Left ventricle myocardium superior (tissue), 1 donor: ENCODE measurements at places on chromosomes 12 and 14. TPM values are rescaled to one million over a fixed set of nuclear protein-coding genes. Genes with fewer than 3 reads are reported as not detected.

DNA sequence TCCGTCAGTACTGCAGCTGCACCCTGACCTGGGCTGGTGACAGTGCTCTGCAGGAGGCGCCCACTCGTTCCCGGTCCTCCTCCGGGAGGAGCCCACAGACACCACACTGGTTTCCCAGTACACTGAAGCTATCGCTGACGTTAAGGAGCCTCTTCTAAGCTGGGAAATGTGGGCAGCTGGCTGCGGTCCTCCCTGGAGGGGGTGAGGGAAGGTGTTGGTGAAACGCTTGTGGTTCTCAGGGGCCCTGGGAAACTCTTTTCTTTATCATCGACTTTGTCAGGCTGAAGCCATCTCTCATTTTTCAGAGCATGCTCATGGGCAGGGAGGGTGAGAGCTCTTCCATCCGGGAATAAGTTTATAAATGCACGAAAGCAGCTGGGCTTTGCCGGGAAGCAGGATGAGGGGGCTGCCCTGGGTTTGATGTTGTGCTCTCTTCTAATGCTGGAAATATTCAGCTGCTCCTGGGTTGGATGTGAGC, 176.0 kb downstream of the CHST11 start:
- DNase-seq: no peak

The FSCB gene
- not detected for total RNA-seq

GRCh38 chr12:94290353-94290752, 142.0 kb downstream of the PLXNC1 start:
- peak; percentile 50 for DNase-seq

GRCh38 chr12:76470028-76470939, 89.3 kb downstream of the OSBPL8 start:
- DNase-seq: no peak

DNA sequence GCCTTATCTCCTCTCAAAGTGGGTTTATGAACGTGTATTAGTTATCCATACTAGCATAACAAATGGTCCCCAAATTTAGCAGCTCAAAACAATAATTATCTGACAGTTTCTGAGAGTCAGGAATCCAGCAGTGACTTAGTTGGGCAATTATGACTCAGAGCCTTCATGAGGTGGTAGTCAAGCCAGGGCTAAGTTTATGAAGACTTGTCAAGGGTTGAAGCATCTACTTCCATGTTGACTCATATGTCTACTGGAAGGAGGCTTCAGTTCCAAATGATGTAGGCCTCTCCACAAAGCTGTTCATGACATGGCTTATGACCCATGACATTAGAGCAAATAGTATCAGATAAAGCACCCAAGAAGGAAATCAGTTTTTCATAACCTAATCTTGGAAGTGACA, 73.2 kb downstream of the IPO8 start:
- DNase-seq: no peak

The KRT80 gene
- total RNA-seq: not detected

DNA sequence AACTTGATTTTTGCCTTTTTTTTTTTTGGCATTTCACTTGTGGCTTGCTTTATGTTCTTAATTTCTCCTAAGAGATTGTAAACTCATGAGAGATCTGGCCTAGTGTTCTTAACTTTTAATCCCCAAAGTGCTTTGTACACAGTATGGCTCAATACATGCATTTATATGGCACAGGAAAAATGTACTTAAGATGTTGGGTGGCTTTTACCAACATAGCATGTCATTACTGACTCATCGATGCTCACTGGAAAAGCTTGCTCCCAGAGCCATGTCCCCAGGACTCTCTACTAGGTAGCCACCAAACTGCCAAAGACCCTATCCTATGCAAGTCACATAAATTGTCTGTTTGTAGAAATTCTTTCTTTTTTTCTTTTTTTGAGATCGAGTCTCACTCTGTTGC, 13.1 kb upstream of the SMCO3 start:
- no peak for DNase-seq

The KRT2 gene
- total RNA-seq: not detected

The IL31 gene
- total RNA-seq: not detected

DNA sequence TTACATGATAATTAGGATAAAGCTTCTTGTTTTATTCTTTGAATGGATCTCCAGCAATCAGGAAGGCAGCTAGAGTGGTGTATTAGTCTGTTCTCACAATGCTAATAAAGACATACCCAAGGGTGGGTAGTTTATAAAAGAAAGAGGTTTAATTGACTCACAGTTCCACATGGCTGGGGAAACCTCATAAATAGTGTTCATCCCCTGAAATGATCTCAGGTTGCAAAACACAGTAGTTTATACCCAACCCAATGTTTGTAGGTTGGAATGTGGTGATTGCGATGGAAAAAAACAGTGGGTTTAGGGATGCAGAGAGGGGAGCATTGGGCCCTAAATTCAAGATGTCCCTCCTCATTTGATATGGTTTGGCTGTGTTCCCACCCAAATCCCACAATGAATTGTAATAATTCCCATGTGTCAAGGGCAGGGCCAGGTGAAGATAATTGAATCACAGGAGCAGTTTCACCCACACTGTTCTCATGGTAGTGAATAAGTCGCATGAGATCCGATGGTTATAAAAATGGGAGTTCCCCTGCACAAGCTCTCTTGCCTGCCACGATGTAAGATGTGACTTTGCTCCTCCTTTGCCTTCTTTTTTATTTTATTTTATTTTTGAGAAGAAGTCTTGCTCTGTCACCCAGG, 11.5 kb downstream of the MUCL1 start:
- no peak for DNase-seq

The KRT77 gene
- not detected for total RNA-seq

DNA sequence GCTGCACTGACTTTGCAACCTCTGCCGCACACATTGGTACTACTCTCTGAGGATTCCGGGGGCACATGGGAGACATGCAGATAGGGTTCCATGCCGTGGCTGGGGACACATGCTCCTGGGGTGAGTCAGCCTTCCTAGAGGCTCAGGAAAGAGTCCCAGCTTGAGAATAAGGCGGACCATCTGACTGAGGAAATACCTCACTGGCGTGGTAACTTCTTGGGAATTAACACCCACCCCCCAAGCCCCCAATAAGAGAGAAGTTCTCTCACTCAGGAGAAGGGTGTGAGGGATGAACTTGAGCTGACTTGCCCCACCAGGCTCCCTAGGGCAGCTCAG, 23.2 kb downstream of the PLXNC1 start:
- no peak for DNase-seq

GRCh38 chr14:75222208-75222701, 45.8 kb upstream of the TMED10 start:
- peak; percentile 34 for DNase-seq

DNA sequence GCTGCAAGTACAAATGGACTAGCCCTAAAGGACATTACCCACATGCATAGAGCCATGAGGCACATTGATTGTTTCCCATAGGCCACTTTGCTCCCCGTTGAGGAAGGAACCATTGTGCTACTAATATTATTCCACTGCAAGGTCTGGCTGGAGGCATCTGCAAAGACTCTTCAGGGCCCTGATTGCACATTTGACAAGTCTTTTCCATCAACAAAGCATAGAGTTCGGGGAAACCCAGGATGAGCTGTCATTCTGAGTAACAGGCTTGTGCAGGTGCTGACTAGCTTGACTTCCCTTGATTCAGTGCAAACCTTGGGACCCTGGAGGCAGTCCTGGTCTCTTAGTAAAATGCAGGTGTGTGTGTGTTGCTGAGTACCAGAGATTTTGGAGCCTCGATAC, 73.8 kb downstream of the SUSD6 start:
- no peak for DNase-seq

- DNase-seq: no peak
Observed at GRCh38 chr12:47370421-47370820, 290.7 kb upstream of the AMIGO2 start.

The KRT79 gene
- not detected for total RNA-seq

- DNase-seq: no peak
Observed at GRCh38 chr12:90060031-90060430, 351.4 kb upstream of the ATP2B1 start.

DNA sequence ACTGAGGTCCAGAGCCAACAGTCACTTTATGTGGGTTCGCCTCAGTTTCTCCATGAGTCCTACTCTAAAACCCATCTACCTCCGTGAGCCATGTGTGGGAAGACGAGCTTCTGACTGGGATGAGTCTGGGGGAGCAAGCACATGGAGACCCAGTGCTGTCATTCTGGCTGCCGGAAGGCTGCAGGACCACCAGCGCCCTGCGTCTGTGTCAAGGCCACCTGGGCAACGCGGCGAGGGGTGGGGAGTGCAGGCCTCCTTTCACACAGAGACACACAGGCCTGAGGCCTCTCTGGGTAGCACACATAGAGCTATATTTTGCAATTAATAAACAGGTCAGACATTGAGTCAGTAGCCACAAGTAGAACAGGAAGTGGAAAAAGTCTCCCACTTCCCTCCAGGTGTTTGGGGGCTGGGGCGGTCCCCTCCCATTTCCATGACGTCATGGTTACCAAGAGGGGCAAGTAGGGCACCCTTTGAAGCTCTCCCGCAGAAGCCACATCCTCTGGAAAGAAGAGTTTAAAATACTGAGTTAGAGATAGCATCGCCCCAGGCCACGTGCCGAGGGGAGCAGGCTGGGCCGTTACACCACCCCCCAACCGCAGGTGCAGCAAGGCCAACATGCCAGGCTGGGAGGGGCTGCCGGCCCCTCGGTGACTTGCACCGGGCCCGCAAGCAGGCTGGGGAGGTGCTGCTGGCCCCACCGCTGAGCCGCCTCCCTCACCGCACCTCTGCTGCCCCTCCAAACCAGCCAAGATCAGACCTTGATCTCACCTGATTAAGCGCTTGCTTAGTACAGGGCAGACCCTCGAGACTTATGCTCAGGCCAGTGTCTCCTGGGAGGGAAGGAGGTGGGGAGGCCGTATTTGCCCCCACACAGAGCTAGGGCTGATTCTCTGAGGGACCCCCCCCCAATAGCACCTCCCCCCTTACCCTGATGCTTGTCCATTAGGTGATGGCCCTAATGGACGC, 32.7 kb downstream of the DAD1 start:
- peak; percentile 58 for DNase-seq

- DNase-seq: no peak
Observed at GRCh38 chr12:110669193-110669502, 19.8 kb downstream of the HVCN1 start.

GRCh38 chr14:77148510-77149231, 7.1 kb upstream of the ZDHHC22 start:
- DNase-seq: no peak

DNA sequence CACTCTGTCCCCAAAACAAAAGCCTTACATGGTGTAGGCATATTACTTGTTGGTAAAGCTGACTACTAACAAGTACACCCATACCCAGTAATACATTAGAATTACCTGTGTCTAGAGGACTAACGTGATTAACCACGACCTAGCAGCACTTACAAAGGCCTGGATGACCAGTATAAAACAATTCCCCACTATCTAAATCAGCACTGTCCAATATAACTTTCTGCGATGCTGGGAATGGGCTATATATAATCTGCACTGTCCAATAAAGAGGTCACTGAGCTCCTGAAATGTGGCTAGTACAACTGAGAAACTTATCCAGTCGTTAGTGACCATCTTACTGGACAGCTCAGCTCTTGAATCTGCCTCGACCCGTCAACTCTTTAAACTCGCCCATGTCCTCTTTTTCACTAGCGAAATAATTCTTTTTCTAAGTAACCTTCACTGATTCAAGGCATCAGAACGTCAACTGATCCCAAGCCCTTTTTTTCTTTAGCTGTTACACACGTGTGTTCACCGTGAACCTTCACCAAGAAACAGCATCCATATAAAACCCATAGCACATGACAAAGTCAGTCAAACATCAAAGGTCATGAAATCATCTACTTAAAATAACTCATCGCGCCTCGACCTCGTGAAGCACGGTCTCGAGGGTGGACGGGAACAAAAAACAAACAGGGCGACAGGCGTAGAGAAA, 905 bp upstream of the CIPC start:
- DNase-seq: no peak

The DYNLL1 gene
- total RNA-seq: 144 TPM
